ENCODE measurements at places on chromosomes 5 and 9.

GRCh38 chr5:13859270-13860065 lies 85.0 kb downstream of the DNAH5 start:
- DNase-seq = no peak

DNA sequence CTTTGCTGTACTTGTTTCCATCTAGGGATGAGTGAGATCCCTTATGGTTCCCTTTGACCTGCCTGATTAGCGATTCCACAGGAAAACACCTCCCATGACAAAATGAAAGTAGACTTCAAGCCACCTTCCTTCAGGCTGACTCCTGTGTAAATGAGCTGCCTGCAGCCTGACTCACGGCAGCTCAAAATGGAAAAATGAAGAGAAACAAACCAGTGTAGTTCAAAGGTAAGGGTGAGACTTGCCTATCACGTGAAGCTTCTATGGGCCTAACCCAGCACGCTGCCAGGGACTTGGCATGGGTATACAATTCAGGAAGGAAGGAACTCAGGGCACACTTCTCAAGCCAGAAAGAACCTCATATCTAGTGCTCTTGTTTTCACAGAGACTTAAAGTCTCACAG lies 110.1 kb upstream of the LRRTM2 start:
- DNase-seq = no peak

- DNase-seq = no peak
Observed at GRCh38 chr5:41754857-41755256, 115.4 kb downstream of the OXCT1 start.

DNA sequence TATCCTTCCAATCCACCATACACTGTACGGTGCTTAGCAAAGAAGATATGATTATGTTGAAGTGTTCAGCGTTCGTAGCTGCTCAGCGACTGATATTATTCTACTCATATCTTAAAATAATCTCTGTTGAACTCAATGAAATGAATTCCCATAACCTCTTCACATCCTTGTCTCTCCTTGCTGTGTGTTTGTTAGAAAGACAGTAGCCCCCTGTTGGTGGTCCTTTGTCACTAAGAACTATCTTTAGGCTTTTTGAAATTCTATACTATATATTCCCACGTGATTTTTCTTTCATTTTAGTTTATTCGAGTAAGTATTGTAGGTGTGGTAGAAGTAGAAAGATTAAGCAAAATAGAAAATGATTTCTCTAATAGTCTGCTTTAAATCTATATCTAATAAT lies 762.8 kb upstream of the WWC1 start:
- DNase-seq = no peak

- DNase-seq = no peak
Observed at GRCh38 chr5:37717613-37718431, 122.0 kb downstream of the GDNF start.

DNA sequence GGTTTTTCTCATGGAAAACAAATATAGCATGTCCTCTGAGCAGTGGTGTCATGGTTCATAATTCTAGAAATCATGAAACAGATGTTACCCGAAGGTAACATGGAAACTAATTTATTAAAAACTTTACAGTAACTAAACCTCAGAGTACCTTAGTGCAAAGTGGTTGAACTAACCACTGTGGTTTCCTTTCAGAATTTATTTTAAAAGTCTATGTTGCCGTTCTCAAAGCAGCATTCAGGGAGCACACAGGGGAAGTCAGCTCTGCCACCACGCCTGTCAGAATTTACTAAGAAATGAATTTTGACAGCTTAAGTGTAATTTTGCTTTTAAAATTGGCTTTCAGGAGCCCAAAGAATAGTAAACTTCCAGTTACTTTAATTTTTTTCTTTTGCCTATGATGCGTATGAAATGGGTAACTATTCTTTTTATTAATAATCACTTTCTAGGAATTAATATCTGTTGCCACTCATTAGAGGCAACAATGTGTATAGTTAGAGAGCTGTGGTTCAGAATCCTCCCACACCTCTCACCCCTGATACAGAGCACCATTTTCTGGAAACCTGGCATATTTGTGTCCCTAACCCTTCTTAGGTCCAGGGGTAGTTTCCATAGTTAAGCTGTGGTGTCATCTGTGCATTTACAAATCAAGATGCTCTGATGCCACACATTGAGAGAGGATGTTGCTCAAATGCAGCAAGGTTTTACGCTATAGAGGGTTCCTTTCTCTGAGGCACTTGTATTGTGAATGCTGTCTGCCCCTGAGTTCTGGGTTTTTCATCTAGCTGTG lies 202.6 kb downstream of the ZSWIM6 start:
- DNase-seq = no peak

DNA sequence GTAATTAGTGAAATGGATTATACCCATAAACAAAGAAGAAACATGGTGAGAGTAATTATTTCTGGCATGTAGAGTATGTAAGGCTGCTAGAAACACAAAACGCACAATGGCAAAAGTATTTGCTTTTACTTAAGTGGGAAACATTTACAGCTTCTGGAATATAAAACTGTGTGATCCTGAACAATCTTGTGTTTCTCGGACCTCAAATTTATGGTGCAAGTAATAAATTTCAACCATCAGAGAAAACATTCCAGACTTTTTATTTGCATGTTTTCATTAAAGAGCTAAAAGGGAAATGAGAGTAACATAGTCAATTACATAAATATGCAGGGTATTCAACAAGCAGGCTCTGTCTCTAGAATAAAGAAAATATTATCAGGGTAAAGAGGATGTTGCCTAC lies 17.2 kb upstream of the PRR16 start:
- DNase-seq = no peak

- no peak for DNase-seq
Observed at GRCh38 chr9:123167474-123167873, 100.9 kb downstream of the STRBP start.

- DNase-seq = no peak
Observed at GRCh38 chr9:132485393-132485792, 75.4 kb downstream of the CFAP77 start.

DNA sequence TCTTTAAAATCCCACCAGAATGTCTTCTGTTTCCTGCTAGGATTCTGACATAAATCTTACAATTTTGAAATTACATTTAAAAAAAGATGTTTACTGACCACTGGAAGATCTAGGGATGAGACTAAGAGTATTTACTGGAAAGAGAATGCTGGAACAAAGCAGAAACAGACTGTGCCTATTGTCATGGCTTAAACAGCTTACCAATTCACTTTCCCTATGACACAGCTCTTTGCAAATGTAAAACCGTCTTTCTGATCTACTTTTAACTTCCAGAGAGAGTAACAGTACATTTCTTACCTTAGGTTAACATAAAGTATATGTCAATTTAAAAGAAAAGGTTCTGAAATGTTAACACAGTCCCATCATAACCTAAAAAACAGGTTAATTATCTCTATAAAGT lies 10.7 kb downstream of the GIN1 start:
- DNase-seq = no peak

GRCh38 chr5:6576861-6577501 lies 55.9 kb downstream of the NSUN2 start:
- peak; percentile 7 for DNase-seq

DNA sequence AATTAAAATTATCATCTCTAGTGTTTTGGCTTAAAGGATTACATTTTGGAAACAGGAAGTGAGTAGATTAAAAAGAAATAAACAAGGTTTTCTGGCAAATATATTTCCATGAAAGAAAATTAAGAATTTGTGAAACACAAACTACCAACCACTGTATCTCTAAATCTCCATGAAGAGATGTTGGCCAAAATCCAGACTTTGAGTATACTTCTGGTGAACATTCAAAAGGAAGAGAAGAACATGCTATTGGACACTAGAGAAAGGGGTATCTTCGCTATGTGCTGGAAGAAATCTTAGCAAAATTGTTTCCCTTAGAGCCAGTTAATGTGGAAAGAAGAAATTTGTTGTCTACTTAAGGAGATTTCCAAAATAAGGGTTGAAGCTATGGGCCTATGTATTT lies 710.4 kb upstream of the CTNND2 start:
- DNase-seq = no peak

GRCh38 chr5:132677191-132677590 lies 3.4 kb downstream of the IL4 start:
- no peak for DNase-seq
